DMS 273 treated with DMSO at 0.1 percent for 48 hours (cell line): ENCODE measurements at places on chromosomes 1 and 21.

GRCh38 chr1:167763525-167764220 is 41.9 kb downstream of the MPZL1 start:
- no peak for DNase-seq

- no peak for DNase-seq
Measured at GRCh38 chr21:42858185-42858847, 21.0 kb downstream of the WDR4 start.

DNA sequence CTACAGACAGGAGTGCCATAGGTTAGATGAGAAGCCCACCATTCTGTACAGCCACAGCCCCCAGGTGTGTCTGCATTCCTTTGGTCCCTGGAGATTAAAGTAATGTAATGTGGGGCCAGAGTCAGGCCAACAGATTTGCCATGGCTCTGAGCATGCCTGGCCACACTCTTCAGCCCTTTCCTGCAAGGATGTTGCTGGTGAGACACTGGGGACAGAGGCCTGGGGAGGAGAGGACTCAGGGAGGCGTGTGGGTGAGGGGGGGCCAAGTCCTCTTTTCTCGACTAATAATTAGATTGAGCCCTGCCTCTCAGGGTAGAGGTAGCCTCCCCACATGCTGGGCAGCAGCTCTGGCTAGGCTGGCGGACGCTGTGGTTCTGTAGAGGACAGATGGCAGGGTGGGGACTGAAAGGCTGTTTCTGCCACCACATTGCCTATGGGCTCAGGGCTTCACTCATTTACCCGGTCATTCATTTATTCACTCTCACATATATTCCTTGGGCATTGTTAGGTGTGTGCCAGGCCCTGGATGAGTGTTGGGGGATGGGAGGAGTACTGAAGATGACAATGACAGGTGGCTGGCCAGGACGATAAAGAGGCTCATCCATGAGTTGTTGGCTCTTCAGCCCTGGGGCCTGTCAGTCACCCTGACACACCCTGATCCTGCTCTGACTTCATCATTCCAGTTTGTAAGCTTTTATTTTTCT is 7.1 kb upstream of the PRCC start:
- DNase-seq: peak; percentile 41

- DNase-seq: no peak
Measured at GRCh38 chr1:44723496-44724295, 7.3 kb downstream of the RNU5D-1 start.

- no peak for DNase-seq
Measured at GRCh38 chr1:162136760-162137159, 67.3 kb downstream of the NOS1AP start.

- DNase-seq: no peak
Measured at GRCh38 chr1:160830321-160831153, 32.1 kb downstream of the CD244 start.

GRCh38 chr1:30798389-30799232 is 41.0 kb upstream of the LAPTM5 start:
- DNase-seq: no peak

DNA sequence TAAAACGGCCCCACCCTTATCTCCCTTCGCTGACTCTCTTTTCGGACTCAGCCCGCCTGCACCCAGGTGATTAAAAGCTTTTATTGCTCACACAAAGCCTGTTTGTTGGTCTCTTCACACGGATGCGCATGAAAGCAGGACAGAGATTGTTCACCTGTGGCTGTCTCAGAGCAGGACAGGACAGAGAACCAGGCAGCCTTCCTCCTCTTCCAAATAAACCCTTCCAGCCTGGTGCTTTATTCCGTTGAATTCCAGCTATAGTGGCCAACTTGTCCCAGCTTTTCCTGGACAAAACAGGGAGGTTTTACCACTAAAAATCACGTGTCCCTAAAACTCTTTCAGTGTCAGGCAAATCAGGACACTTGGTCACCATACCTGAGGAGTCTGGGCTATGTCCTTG is 9.5 kb upstream of the DMRTB1 start:
- no peak for DNase-seq

- no peak for DNase-seq
Measured at GRCh38 chr1:47232187-47232874, at the start of gene TAL1. TAL1 (minus strand) TSS chr1:47232225; CDS start chr1:47225888, 6,337 bp downstream.

GRCh38 chr1:208837242-208837641 is 593.1 kb upstream of the PLXNA2 start:
- no peak for DNase-seq

- no peak for DNase-seq
Measured at GRCh38 chr21:25759573-25759972, 24.8 kb downstream of the GABPA start.

- DNase-seq: no peak
Measured at GRCh38 chr1:201015551-201016091, 7.9 kb downstream of the KIF21B start.

GRCh38 chr1:206015071-206015470 is 8.6 kb downstream of the CTSE start:
- no peak for DNase-seq

GRCh38 chr1:216523449-216524190 is 100.4 kb upstream of the USH2A start:
- no peak for DNase-seq

GRCh38 chr1:11722538-11722937 is 13.4 kb upstream of the AGTRAP start:
- no peak for DNase-seq

DNA sequence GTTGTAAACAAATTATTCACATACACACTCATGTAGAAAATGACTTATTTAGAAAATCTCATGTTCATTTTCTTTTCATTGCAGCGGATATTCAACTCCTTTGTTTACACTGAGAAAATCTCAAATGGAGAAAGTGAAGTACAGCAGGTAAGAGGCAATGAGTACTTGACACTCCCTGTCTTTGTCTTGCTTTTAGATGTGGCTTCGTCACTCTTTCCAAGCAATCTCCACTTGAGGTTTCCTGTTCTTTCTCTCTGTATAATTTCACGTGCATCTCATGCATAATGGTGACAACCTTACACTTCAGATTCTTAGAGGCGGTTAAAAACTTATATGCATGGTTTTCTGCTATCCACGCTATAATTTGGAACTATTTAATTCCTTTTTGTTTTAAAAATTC is 80.6 kb downstream of the CACHD1 start:
- no peak for DNase-seq

DNA sequence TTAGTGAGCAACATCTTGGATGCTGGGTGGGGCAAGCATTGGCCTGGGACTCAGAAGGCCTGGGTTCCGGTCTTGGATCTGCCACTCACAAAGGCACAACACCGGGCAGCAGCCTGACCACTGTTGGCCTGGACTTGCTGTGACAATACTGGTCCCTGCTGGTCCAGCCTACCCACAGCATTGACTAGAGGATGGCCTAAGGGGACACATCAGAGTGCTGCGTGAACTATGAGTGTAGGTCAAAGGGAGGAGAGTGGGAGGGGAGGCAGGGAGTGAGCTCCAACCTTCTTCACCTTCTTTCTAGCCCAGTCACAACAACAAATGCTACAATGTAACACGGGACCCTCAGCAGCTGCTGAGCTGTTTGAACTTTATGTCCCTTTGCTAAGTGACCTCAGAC is 31.1 kb downstream of the TMEM50A start:
- no peak for DNase-seq

GRCh38 chr1:159862031-159862430 is 426 bp downstream of the VSIG8 start:
- no peak for DNase-seq

GRCh38 chr1:247487057-247487456 is 29.2 kb upstream of the OR2B11 start:
- no peak for DNase-seq

- no peak for DNase-seq
Measured at GRCh38 chr21:8992731-8993174, 1528.6 kb upstream of the TPTE start.

DNA sequence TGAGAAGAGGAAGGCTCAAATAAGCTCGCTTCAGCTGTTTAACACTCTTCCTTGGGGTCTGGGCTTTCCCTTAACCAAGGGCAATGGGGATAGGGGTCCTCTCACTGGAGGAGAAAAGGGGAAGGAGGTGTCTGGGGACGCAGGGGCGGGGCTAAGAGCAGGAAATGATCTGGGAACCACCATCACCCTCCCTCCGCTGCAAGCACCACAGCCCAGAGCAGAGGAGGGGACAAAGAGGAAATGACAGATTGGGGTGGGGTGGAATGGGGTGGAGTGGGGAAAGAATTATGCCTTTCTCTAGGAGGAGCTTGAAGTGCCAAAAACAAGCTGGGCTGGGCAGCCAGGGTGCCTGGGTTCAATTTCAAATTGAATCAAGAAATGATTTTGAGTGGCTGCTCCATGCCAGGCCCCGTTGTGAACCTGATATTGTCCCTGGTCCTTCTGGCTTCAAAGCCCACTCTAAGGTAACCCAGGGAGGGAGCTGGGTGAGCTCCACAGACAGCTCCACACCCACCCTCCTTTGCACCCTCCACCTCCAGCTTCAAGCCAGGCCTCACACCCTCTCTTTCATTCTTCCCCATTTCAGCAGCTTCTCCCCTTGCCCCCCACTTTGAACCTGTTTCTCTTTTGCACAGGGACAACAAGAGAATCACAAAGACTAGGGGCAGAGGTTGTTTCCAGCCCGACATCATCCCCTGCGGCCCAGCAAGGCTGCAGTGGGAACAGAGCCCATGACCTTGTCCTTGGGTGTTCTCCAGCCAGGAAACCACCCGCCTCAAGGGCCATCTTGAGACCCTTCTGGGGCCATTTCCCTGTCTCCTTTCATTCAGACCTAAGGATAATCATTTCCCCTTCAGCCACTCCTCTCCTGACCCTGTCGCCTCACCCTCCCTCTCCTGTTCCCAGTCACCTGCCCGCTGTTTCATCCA is 1.1 kb downstream of the ARHGAP30 start:
- no peak for DNase-seq

GRCh38 chr21:25586326-25586725 is 21.0 kb downstream of the MRPL39 start:
- no peak for DNase-seq

DNA sequence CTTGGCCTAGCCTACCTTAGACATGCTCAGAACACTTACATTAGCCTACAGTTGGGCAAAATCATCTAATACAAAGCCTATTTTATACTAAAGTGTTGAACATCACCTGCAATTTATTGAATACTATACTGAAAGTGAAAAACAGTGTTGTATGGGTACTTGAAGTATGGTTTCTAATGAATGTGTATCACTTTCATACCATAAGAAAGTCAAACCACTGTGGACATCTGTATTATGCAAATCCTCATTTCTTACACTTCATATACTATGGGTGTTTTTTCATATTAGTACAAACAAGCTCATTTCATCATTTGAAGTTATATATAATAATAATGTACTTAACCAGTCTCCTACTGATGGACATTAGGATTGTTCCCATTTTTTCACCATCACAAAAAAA is 41.2 kb downstream of the TDRD5 start:
- no peak for DNase-seq

DNA sequence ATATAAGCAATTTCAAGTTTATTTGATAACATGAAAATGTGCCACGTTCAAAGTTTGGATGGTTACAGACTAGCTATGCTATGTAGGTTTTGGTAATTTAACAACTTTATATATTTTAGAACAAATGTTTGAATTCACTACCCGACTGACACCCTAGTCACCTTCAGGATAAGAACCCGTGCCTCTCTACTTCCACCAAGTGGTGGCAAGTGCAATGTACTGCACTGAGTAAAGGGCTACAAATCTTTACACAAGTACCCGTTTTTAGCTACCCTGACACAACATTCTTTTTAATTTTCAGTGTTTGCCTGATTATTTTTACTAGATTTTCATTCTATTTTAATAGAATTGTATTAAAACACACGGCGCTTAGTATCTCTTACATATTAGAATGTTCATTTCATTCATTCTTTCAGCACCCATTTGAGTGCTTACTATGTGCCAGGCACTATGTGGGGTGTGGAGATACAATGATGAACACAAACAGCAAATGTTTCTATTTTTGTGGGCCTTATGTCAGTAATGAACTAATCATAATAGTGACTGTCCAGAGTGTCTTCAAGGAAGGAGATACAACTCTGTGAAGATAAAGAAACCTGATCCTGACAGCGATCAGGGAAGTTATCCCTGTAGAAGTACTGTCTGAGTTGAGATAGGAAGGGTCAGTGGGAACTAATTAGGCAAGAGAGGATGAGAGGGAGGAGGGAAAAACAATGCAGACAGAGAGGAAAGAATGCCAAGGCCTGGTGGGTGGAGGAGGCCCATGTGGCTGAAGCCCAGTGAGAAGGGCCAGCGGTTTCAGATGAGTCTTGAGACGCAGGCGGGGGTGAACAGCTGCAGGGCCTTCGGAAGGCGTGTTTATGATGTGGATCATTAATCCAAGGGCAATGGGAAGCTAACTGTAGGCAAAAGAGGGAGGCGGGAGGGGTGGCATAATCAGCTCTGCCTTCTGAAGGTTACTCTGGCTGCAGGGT is 3.8 kb downstream of the LCA5L start:
- DNase-seq: no peak

DNA sequence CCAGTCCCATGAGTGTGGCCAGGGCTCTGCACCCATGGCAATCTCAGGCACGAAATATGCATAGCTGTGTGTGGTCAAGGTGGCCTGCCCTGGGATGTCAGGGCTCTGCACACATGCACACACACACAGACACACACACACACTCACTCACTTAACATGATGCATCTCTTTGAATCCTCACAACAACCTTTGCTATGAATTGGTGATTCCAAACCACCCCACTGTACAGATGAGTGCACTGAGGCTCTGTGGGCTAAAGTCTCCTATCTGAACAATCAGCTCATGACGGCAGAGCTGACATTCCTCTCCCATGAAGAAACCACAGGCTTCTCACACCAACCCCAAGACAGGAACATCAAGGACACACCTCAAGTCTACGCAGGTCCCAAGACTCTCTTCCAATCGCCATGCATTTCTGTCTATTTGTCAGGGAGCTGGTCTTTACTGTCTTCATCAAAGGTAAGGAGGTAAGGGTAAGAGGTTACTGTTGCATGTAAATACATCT is 131.6 kb downstream of the ETS2 start:
- no peak for DNase-seq

DNA sequence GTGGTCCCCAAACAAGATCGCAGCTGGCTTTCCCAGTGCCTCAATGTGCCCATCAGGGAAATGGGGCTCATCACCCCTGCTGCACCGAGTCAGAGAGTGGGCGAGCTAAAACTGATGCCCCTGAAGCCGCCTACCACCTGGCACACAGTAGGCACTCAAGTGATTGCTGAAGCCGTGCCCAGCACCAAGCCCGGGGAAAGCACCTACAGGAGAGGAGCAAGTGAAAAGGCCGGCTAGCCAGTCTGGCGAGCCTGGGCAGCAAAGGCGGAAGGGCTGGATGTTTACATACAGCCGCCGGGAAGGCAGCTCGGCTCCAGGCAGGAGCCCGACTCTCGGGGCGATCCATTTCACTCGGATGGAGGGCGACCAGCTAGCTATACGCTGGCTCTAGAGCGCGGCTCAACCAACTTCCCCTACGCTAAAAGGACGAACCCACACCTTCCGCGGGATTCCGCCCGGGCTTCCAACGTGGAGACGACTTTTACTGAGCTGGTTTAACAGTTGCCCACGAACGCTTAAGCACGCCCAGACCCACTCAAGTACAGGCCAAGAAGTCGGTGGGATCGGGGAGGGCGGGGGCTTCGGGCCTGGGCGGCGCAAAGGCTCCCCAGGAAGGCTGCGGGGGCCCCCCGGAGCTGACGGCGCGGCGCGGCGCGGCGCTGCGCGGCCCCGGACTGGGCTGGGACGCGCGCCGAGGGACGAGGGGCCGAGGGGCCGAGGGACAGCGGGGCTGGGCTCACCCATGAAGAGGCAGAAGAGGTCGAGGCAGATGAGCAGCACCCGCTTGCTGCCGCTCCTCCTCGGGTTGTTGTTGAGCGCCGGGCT is 1.0 kb downstream of the PLPP3 start:
- no peak for DNase-seq

- DNase-seq: no peak
Measured at GRCh38 chr1:224906340-224906739, 23.1 kb upstream of the DNAH14 start.
